Smooth muscle cell of bladder (primary cell): ENCODE measurements at places on chromosomes 12 and 14. TPM values are rescaled to one million over a fixed set of nuclear protein-coding genes. Genes with fewer than 3 reads are reported as not detected.

Gene RFX4
- not detected in 2 replicates for total RNA-seq

Gene CMTM5
- total RNA-seq: 0.14 and 0.18 TPM in 2 replicates

Gene TMEM30B
- 0.14 and 0.28 TPM in 2 replicates for total RNA-seq

Gene C12orf54
- not detected in 2 replicates for total RNA-seq

Gene LTB4R
- total RNA-seq: 0.71 and 1.9 TPM in 2 replicates

Gene TRPV4
- 1.6 and 2.6 TPM in 2 replicates for total RNA-seq
